NCI-H187 (cell line): ENCODE measurements at places on chromosomes 2 and 18.
A peak's percentile ranks its signal among the peaks of the same experiment; 100 is the strongest.

GRCh38 chr18:58125183-58125582, 81.2 kb downstream of the NEDD4L start:
- no peak for DNase-seq

GRCh38 chr2:223404616-223405015, 197.5 kb downstream of the SCG2 start:
- no peak for DNase-seq

- DNase-seq = no peak
These were observed 60.6 kb downstream of the ACKR3 start for GRCh38 chr2:236629961-236630872.

DNA sequence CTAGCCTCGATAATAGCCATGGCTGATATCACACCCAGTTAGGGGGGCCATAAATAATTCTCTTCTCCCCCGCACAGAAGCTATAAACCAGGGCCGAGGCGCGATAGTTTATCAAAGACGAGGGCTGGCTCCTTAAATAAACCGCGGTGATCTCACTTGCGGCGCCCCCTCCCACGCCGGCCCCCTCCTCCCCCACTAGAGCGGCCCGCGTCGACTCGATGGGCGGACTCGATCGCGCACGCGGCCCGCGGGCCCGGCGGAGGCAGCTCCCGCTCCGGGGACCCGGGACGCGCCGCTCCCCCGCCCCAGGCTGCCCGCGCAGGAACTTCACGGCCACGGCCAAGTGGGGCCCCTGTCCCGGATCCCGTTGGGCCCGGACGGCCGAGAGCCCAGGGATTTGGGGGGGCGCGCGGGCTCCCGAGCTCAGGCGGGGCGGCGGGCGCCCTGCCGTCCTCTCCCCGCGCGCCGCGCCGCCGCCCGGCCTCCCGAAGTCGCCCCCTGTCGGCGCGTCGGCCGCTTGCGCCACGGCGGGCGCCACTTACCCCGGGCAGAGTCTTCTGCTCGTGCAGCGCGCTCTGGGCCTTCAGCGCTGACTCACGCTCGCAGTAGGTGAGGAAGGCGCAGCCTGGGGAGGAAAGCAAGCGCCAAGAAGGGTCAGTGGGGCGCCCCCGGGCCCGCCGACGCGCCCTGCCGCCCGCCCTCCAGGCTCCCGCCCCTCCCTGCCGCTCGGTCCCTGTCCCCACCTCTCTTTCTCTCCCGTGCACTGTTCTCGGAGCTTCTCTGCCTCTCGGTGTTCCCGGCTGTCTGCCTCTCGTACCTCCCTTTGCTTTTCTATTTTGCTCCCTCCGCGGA, 80.4 kb downstream of the CELF4 start:
- DNase-seq = no peak

DNA sequence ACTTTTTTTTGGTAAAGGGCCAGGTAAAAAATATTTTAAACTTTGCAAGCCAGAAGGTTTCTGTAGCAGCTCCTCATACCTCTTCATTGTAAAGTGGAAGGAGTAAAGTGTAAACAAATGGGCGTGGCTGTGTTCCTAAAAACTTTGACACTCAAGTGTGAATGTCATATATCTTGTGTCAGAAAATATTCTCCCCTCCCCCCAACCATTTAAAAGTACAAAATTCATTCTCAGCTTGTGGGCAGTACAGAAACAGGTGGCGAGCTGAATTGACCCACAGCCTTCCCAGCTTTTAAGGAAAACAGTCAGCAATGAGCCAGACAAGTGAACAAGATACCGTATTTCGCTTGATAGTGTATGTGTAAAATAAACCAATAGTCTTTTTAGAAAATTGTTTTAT, 4.0 kb downstream of the YPEL5 start:
- DNase-seq = no peak

DNA sequence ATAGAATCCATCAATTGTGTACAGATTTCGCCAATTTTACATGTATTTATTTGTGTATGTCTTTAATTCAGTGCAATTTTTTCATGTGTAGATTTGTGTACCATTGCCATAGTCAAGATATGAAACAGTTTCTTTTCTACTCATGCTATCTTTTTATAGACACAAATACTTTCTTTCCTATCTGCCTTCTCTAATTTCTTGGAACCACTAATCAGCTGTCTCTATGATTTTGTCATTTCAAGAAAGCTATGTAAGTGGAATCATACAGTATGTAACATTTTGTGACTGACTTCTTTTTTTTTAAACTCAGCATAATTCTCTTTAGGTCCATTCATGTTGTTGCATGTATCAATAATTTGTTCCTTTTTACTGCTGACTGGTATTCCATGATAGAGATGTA, 33.3 kb downstream of the KIAA1328 start:
- DNase-seq = no peak

GRCh38 chr2:46297546-46298271, 502 bp downstream of the EPAS1 start:
- DNase-seq = peak; percentile 33

DNA sequence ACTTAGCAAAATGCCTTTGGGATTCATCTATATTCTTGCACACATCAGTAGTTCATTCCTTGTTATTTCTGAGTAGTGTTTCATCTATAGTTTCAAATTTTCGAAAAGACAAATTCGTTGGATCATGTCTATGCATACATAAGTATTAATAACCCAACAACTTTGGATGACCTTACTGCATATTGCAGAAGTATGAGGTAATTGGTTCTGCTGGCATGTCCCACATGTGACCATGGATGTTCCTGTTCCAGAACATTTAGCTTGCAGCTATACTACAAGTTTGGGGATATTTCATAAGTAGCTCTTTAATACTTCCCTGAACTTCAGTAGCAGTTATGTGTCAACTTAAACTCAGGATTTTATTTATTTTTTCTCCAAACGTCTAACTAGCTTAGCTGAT, 44.9 kb downstream of the APLF start:
- no peak for DNase-seq

DNA sequence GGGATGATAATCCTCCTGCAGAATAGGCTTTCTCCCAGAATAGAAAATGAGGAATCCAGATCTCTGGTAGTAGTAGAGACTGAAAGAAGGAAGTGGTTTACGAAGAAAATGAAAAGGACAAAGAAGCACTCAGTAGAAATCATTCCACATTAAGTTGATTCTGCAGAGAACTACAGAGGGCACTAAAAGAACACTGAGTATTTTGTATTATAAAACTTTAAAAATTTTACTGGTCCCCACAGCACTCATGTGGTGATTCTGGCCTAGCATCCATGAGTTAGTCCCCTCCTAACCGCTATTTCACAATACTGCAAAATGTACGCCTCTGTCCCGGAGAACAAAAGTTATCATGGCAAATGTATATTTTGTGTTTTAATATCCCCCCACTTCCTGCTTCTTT, 42.9 kb upstream of the SLC35F5 start:
- no peak for DNase-seq

DNA sequence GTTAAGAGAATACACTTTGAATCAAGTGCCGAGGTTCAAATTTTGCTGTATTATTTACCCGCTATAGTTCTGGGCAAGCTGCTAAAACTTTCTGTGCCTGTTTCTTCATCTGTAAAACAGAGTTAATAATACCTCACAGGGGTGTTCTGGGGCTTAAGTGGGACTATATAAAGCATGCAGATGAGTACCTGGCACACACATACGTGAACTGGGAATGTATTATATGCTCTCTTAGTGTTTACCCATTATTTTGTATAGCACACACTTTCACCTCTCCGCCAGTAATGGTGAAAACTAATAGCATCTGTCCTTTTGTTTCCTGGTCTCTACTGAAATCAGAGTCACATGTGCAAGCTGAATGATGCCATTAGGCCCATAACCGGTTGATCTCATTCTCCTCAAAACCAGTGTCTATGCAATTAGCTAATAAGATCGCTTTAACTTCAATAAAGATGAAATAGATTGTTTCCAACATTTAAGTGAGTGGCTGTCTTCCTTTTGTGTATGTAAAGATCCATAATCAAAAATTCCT, 3.8 kb upstream of the CDKL4 start:
- no peak for DNase-seq

DNA sequence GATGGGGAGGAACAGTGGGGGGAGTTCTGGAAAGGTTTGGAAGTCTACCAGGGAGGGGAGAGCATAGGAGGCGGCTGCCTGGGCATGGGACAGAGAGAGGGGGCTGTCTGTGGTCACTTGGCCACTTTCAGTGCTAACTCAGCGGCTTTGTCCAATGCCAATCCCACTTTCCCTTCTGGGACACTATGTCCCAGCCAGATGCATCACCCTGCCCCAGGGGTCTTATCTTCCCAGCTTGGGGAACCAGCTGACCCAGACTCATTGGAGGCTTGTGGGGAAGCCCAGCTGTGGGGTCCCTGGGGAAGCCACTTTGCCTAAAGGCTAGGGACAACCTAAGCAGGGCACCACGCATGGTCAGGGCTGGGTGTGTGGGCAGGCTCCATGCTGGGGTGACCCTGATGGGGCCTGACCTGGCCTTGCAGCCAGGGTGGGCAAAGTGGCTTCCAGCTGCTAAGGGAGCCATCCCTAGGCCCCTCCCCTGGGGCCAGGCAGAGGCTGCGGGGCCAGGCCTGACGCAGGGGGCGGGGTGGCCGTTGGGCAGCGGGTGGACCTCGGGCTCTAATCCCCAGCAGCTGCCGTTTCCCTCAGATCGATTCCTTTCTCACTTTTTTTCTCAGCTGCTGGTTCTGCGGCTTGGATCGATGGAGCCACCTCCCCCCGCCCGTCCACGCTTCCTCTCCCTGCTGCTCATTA, 1.6 kb upstream of the ASIC4 start:
- no peak for DNase-seq

DNA sequence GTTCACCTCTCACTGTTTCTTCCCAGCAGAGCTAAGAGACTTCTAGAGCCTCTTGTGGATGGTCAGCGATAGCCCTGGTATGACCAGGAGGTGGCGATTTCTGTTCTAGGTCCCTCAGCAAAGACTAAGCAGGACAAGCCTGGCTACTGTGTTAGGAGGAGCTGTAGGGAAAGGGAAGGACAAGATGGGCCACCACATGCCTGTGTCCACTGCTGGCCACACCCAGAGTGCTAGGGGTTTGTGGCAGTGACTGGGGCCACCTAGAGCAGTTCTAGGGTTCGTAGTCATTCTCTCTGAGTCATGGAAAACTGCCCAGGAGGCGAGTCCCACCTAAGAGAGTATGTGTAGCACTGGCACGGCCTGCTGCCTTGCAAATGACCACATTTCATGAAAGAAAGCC, 179.4 kb downstream of the ALPK2 start:
- no peak for DNase-seq

DNA sequence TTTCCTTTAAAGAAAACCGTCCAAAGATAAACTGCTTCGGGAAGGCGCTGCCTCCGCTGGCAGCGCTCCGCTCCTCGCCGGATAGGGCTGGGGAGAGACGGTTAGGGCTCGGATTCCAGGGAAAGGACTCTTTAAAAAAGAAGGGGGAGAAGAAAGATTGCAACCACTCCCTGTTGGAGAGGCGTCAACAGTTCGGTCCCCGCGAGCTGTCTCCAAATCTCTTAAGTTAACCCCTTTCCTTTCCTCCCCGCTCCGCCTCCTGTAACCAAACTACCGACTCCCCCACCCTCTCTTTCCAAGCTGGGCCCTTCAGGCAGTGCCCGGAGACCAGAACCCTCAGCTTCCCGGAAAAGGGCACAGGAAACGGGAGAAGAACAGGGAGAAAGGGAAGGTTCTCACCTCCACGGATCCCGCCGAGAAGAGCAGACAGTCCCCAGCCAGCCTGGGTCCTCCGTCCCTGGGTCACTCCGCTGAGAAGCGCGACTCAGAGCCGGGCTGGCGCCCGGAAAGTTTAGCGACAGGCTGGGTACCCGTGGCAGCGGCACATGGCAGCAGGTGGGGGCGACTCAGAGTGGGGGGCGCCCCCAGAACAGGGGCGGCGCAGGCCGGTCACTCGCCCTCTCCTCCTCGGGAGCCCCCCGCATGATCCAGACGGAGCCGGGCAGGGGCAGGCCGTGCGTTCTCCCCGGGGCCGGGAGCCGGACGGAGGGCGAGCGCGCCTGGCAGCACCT, 675 bp downstream of the FZD5 start:
- no peak for DNase-seq

GRCh38 chr2:105224444-105224843, 17.1 kb upstream of the GPR45 start:
- DNase-seq = no peak

- no peak for DNase-seq
These were observed 582.4 kb downstream of the CMPK2 start for GRCh38 chr2:6283259-6283658.

DNA sequence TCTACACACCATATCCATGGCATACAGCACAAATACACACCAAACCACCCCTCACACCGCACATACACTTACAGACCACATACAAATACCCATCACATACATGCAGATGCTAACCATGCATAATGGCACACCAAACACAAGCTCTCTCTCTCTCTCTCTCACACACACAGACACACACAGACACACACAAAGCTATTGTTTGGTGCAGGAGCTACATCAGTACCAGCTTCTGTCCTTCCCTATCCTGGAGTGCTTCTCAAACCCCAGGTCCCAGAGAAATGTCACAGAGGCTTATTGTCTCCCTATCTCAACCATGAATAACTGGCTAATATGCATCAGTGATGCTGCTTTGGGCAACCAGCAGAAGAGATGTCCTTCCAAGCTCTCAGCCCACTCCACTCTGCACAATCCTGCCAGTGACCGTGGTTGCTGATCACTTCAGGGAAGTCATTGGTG, 36.5 kb upstream of the ST3GAL5 start:
- no peak for DNase-seq

DNA sequence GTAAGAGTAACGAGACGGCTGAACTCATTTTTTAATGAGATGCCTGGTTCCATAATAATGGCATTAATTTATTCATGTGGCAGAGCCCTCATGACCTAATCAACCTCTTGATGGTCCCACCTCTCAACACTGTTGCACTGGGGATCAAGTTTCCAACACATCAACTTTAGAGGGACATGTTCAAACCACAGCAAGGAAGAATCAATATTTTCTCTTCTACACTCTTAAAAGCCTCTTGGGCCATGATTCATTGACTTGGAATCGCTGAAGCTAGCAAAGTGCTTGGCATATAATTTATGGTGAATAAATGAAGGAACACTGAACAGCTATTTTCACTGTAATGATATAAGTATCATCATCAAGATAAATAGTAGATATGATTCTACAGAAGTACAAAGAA, 333.0 kb downstream of the TNS1 start:
- no peak for DNase-seq

GRCh38 chr2:29223851-29224692, 108.9 kb downstream of the CLIP4 start:
- DNase-seq = peak; percentile 43

DNA sequence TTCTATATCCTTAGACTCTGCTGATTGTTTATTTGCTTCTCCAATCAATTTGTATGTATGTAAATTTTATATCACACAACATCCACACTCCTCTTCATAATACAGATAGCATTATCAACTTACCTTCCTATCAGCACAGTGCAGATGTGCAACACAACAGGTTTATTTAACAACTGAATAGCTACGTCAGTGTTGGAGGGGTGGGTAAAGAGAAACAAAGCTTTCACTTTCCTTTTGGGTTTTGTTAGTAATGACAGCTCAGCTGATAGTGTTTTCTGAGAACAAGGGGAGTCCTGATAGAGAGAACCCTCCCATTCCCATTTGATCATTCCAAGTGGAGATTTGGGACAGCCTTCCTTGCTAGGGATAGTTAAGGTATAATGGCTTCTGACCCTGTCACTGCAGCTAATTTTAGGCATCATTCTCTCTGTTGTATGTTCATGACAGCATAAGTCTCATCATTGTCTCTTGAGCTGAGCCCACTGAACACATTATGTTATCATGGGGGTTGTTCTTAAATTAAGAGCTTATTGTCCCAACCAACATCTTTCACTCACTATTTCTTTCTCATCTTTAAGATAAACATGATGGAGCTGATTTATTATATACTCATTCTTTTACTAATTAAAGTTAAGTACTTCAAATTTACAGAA, 227.7 kb downstream of the GPD2 start:
- DNase-seq = no peak
